ENCODE measurements at places on chromosomes 1 and 21.

DNA sequence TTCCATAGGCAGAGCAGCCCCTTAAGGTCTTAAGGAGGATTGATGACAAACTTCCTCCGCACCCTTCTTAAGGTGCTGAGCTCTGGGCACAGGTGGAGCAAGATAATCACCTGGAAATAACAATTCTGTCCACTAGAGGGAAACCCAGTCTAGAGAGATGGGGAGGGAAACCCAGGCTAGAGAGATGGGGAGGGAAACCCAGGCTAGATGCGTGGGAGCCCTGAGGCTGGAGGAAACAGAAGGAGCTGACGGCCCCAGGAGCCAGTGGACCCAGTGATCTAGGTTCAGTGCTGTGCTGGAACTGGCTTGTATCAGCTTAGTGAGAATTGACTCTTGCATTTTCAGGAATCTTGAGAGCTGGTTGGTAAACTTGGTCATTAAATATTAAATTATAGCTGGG is 17.8 kb upstream of the MYCL start:
- no peak for DNase-seq

DNA sequence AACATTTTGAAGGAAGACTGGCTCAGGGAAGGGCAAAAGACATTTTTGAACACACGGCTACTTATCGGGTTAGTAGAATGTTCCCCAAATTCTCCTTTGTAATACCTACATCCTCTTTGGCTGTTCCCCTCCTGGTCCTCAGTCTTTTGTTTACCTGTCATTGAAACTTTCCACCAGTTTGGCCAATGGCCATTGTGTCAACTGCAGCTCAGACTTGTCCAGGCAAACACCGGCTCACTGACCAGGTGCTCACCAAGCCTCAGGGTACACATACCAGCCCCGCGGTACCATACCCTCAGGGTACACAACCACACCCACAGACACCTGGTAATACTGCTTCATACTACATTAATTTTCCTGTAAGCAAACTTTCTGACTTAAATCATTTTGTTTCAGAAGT is 84.8 kb upstream of the ZNF648 start:
- DNase-seq = no peak

- DNase-seq = no peak
Measured at GRCh38 chr21:36211660-36212512, 55.3 kb downstream of the DOP1B start.

DNA sequence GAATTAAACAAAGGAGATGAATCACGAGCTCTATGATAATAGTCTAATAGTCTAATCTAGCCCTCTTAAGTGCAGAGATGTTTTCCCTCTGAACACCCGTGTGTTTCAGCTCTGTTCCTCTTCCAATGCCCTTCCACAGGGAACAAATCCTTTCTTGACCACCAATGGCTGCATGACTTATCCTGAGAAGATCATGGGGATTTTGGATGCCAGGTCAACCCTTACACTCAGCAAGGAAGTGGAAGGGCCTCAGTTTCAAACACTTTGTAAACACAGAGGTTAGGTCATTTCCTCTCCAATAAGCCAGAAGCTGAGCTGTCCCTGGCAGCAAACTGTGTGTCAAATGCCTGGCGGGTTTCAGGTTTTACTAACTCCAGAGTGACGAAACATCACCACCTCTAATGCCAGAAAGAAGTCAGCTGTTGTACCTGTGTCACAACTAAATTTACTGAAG is 200.0 kb downstream of the GABPA start:
- DNase-seq = peak; percentile 89

GRCh38 chr1:164635059-164635802 is 76.2 kb downstream of the PBX1 start:
- no peak for DNase-seq

GRCh38 chr1:24051206-24051945 is 60.6 kb downstream of the MYOM3 start:
- no peak for DNase-seq

DNA sequence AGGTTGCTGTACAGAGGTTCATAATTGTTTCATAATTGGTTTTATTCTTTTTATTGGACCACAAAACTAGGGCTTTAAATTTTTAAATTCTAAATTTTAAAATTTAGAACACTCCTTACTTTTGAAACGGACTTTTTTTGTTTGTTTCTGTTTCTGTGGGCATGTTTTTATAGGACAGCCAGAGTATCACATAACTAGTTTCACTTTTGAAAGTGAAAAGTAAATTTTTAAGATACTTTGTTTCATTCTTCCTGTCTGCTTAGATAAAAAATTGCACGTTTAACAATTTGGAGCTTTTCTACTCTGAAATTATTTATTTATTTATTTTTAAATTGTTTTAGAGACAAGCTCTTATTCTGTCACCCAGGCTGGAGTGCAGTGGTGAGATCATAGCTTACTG is 29.7 kb downstream of the MDM4 start:
- DNase-seq = no peak

DNA sequence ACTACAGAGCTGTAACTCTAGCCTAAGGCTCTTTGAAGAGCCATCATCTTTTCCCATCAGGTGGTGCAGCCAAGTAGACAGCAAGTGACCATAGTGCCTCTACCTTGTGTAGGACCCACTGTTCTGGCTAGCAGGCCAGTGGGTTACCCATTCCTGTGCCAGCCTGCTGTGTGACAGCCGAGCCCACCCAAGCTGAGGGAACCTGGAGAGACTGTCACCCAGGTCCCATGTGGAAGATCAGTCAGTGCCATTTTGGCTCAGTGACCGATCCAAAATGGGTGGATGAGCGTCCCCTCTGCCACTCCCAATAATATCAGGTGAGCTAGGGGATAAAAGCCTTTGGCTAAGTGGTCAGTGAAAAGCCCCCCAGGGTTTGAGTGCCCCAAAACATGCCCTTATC is 417.9 kb downstream of the MATN1 start:
- DNase-seq = no peak
